T-helper 2 cell treated with Interferon-gamma antibody and Interleukin-4, amounts not matched to agents 5 μg/mL and 100 μg/mL, for 36 hours (primary cell): ENCODE measurements at places on chromosomes 1 and 21.

DNA sequence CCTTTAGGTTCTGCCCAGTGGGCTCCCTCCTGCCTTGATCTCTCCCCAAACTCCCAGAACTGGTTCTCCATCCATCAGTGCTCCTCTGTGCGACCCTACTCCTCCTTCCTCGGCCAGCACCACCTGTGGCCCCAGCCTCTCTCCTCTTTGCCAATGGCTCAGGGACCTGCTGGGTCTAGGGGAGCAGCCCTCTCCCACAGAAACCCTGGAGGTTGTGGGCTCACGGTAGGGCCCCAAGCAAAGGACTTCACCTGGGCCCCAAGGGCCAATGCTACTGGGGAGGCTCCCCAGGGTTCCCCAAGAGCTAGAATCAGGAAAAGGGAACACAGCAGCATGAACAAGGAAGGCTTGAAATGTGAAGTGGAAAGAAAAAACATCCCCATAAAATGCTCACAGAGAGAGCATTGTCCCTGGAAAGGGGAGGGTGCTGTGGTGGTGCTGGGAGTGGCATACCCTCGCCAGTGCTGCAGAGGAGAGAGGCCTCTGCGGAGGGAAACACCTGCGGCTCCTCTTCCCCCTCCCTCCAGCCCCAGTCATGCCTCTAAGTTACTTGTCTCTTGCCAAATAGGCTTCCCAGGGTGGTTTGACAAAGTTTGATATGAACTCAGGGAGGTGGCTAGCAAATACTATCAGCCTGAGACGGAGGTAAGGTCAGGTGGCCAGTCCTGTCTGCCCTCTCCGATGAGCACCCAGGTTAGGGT lies 2.5 kb downstream of the TMEM63A start:
- peaks cover 44% of the 10 kb centered on the region for H3K4me1 ChIP-seq
- peak overlapping the region; percentile 90 for H3K4me3 ChIP-seq
- no peak for DNase-seq

DNA sequence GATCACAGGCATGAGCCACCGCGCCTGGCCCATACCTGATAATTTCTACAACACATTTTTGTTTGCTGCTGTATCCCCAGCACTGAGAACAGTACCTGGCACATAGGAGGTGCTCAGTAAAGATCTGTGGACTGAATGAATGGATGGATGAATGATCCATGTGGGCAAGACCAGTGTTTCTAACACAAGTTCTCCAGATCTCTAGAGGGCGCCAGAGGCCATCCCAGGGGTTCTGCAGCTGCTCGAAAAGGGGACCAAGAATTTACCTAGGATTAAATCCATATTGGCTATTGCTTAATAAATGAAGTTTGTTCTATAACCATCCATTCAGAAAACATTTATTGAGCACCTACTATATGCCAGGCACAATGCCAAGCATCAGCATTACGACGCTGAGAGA lies 167.7 kb downstream of the ACTL8 start:
- no peaks in the 10 kb centered on the region for H3K27me3 ChIP-seq
- no peaks in the 10 kb centered on the region for H3K36me3 ChIP-seq
- DNase-seq: no peak
- H3K27ac ChIP-seq: no peak overlapping the region
- no peaks in the 10 kb centered on the region for H3K4me1 ChIP-seq

- H3K27ac ChIP-seq: no peak overlapping the region
- no peak overlapping the region for H3K4me3 ChIP-seq
- no peaks in the 10 kb centered on the region for H3K36me3 ChIP-seq
- peaks cover 12% of the 10 kb centered on the region for H3K27me3 ChIP-seq
- no peak for DNase-seq
These were observed 2.6 kb downstream of the CLCA1 start for GRCh38 chr1:86471291-86471690.

DNA sequence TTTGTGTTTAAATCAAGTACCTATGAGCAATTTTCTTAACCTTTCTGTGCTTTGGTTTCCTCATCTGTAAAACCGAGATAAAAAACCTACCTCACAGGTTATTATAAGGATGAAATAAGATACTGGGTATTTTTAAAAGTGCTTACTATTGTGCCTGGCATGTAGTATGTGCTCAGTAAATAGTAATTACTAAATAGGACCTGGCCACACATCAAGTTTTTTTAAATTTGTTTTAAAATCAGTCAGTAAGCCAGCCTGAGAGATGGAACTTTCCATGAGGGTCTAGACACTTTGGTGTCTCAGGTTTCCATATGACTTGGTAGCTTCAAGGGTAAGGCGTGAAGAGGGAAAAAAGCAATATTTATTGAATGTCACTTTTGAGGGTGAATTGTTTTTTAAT lies 7.0 kb upstream of the ATF3 start:
- no peaks in the 10 kb centered on the region for H3K36me3 ChIP-seq
- peaks cover 30% of the 10 kb centered on the region for H3K4me1 ChIP-seq
- no peak overlapping the region for H3K27ac ChIP-seq
- peaks cover 46% of the 10 kb centered on the region for H3K27me3 ChIP-seq
- H3K4me3 ChIP-seq: no peak overlapping the region
- no peak for DNase-seq

DNA sequence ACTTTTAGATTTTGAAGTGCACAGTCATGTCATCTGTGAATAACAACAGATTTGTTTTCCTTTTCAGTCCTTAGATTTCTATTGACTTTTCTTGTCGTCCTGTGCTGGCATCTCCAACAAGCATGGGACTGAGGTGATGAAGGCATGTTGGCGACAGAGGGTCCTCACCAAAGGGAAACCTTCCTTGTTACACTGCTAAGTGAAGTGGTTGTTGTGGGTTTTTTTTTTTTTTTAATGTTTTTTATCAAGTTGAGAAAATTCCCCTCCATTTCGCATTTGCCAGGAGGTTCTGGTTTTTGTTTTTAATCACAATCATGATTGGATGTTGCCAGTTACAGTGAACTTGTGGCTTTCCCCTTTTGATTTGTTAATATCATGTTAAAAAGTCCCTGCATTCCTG lies 24.0 kb downstream of the AGPAT3 start:
- DNase-seq: no peak
- no peaks in the 10 kb centered on the region for H3K27me3 ChIP-seq
- H3K4me1 ChIP-seq: peaks cover 40% of the 10 kb centered on the region
- peaks cover 44% of the 10 kb centered on the region for H3K36me3 ChIP-seq
